ENCODE measurements at places on chromosomes 1 and 21.

DNA sequence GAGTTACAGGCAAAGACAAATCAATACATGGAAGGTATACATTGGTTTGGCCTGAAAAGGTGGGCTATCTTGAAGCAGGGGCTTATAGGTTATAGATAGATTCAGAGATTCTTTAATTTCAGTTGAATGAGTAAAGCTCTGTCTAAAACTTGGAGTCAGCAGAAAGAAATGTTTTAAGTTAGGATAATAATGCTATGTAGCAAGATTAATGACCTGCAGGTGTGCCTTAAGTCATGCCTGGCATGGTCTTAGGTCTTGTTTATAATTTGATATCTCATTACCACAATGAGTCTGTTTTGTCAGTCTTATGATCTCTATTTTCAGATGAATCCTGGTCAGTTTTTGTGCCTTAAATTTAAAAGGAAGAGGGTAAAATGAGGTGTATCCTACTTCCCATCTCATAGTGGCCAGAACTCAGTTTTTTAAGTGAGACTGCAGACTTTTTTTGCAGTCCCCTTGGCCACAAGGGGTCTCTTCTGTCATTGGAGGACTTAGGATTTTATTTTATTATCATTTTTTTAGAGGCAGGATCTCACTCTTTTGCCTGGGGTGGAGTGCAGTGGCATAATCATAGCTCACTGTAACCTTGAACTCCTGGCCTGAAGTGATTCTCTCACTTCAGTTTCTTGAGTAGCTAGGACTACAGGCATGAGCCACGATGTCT lies 21.3 kb upstream of the PGBD2 start:
- H3K36me3 ChIP-seq, result no peaks in the 10 kb centered on the region
- no peaks in the 10 kb centered on the region for H3K27me3 ChIP-seq
- DNase-seq, result no peak
- no peak overlapping the region for H3K4me3 ChIP-seq
- no peak overlapping the region for H3K27ac ChIP-seq

- no peaks in the 10 kb centered on the region for H3K27me3 ChIP-seq
- H3K4me1 ChIP-seq, result peaks cover 9% of the 10 kb centered on the region
- no peak for DNase-seq
- H3K36me3 ChIP-seq, result peaks cover 5% of the 10 kb centered on the region
- H3K27ac ChIP-seq, result no peak overlapping the region
- no peak overlapping the region for H3K4me3 ChIP-seq
Measured at GRCh38 chr1:40772146-40772955, 11.2 kb upstream of the KCNQ4 start.

DNA sequence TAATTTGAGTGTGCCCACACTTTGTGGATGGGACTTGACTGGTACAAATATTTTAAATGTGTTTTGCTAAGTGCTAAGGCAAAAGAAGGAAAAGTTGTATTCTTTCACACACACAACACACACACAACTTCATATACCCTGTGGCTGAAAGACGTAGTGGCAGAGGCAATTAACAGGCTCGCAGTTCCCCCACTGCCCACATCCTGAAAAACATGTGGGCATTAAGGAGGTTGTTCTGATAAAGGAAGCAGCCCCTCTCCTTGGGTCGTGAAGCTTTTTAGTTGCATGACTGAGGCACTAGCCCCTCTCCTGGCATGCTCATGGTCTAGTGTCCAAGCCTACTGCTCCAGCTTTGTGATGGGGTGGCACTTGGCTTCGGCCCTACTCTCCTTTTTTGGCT lies 14.3 kb upstream of the ADAM30 start:
- H3K4me1 ChIP-seq, result no peaks in the 10 kb centered on the region
- no peak for DNase-seq
- H3K4me3 ChIP-seq, result no peak overlapping the region
- H3K27ac ChIP-seq, result no peak overlapping the region
- no peaks in the 10 kb centered on the region for H3K27me3 ChIP-seq

- H3K27me3 ChIP-seq, result no peaks in the 10 kb centered on the region
- no peaks in the 10 kb centered on the region for H3K4me1 ChIP-seq
- no peak for DNase-seq
Measured at GRCh38 chr1:22922640-22923039, 50.0 kb downstream of the LACTBL1 start.

DNA sequence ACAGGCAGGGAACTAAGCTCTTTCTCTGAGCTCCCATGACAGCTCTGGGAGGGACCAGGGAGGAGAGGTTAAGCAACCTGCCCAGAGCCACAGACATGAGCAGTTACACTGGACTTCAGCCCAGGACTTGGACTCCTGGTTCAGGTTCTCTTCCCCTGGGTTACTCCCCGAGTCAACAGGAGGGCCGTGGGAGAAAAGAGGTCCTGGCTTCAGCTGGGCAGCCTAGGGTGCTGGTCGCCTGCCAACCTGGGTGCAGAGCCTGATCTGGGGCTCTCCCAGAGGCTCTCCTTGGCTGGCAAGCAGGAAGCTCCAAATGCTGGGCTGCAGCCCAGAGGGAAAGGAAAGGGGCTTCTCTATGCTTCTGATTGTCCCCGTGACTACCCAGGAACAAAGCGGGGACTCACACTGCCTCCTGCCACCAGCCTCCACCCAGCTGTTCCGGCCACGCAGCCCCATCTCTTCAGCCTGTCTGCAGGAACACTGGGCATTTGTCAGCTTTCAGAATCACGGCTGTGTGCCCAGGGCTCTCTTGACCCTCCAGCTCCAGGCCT lies 141.8 kb downstream of the HIVEP3 start:
- no peak overlapping the region for H3K4me3 ChIP-seq
- H3K36me3 ChIP-seq, result no peaks in the 10 kb centered on the region
- no peaks in the 10 kb centered on the region for H3K4me1 ChIP-seq
- no peak overlapping the region for H3K27ac ChIP-seq

- no peaks in the 10 kb centered on the region for H3K27me3 ChIP-seq
- H3K36me3 ChIP-seq, result no peaks in the 10 kb centered on the region
- no peak overlapping the region for H3K4me3 ChIP-seq
- no peak overlapping the region for H3K27ac ChIP-seq
Measured at GRCh38 chr1:167526667-167527383, 8.5 kb upstream of the CD247 start.

DNA sequence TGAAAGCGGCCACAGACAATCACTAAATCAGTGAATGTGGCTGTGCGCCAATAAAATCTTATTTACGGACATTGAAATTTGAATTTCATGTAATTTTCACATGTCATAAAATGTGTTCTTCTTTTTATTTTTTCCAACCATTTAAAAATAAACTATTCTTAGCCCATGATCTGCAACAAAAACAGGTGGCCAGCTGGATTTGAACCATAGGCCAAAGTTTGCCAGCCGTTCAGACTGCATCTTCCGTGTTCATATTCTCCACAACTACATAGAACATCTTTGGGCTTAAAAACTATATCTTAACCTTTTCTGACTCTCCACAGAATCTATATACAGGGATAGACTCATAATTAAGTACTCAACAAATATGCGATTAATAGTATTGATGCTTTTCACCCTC lies 81.2 kb upstream of the RALGPS2 start:
- H3K27me3 ChIP-seq, result no peaks in the 10 kb centered on the region
- H3K4me1 ChIP-seq, result no peaks in the 10 kb centered on the region
- no peak overlapping the region for H3K4me3 ChIP-seq
- H3K36me3 ChIP-seq, result no peaks in the 10 kb centered on the region
- H3K27ac ChIP-seq, result no peak overlapping the region

GRCh38 chr1:169945181-169945580 lies 51.5 kb upstream of the SCYL3 start:
- no peak overlapping the region for H3K27ac ChIP-seq
- no peaks in the 10 kb centered on the region for H3K4me1 ChIP-seq
- H3K4me3 ChIP-seq, result no peak overlapping the region

- no peaks in the 10 kb centered on the region for H3K4me1 ChIP-seq
- no peaks in the 10 kb centered on the region for H3K27me3 ChIP-seq
- H3K27ac ChIP-seq, result no peak overlapping the region
- no peak for DNase-seq
Measured at GRCh38 chr1:160752924-160753323, 13.9 kb downstream of the SLAMF7 start.

- no peaks in the 10 kb centered on the region for H3K36me3 ChIP-seq
- DNase-seq, result no peak
- no peak overlapping the region for H3K4me3 ChIP-seq
- H3K4me1 ChIP-seq, result no peaks in the 10 kb centered on the region
Measured at GRCh38 chr1:160623862-160624261, 23.0 kb downstream of the SLAMF1 start.

GRCh38 chr1:198598796-198599321 lies 40.0 kb upstream of the PTPRC start:
- H3K36me3 ChIP-seq, result no peaks in the 10 kb centered on the region
- no peaks in the 10 kb centered on the region for H3K27me3 ChIP-seq
- no peak overlapping the region for H3K27ac ChIP-seq
- no peak for DNase-seq
- no peaks in the 10 kb centered on the region for H3K4me1 ChIP-seq

- no peaks in the 10 kb centered on the region for H3K4me1 ChIP-seq
- no peak overlapping the region for H3K4me3 ChIP-seq
- H3K27ac ChIP-seq, result no peak overlapping the region
- no peaks in the 10 kb centered on the region for H3K27me3 ChIP-seq
- no peak for DNase-seq
- H3K36me3 ChIP-seq, result peaks cover 63% of the 10 kb centered on the region
Measured at GRCh38 chr1:113103048-113103447, 30.1 kb downstream of the LRIG2 start.

GRCh38 chr1:3680488-3681230 lies 28.3 kb downstream of the TP73 start:
- H3K4me3 ChIP-seq, result no peak overlapping the region
- H3K4me1 ChIP-seq, result no peaks in the 10 kb centered on the region
- no peaks in the 10 kb centered on the region for H3K27me3 ChIP-seq
- H3K36me3 ChIP-seq, result no peaks in the 10 kb centered on the region

GRCh38 chr1:20311289-20311688 lies 20.6 kb downstream of the VWA5B1 start:
- no peaks in the 10 kb centered on the region for H3K4me1 ChIP-seq
- H3K27me3 ChIP-seq, result no peaks in the 10 kb centered on the region
- H3K36me3 ChIP-seq, result no peaks in the 10 kb centered on the region
- no peak overlapping the region for H3K4me3 ChIP-seq

DNA sequence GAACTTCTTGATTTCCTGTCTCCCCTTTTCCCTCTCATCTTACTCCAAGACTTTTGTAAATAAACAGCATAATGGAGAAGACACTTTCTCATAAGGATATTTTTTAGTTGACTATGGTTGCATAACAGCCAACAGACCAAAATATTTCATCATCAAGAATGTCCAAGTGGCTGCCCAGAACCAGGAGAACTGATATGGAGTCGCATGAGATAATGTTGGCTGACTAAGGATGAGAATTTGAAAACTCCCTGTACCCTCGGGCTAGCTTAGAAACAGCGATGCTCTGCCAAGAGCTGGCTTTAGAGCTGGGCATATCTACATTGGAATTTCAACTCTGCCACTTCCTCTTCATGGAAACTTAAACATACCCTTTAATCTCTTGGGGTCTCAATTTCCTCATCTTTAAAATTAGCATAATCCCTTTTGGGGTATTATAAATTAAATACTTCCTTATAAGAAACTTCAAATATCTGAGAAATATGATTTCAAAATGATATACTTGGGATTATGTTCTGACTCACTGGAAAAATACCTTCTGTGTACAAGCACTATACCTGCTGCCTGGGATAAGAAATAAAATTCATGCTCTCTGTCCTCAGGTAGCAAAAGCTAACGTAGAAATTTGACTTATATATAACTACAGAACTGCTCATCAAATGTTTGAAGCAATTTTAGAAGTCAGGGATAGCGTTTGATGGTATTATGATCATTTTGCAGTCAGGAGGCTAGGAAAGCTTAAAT lies 777.3 kb downstream of the LTN1 start:
- peak overlapping the region; percentile 15 for H3K27ac ChIP-seq
- H3K4me3 ChIP-seq, result no peak overlapping the region
- no peaks in the 10 kb centered on the region for H3K36me3 ChIP-seq
- DNase-seq, result no peak
- H3K27me3 ChIP-seq, result no peaks in the 10 kb centered on the region

GRCh38 chr1:21262293-21263051 lies 27.8 kb downstream of the ECE1 start:
- H3K4me3 ChIP-seq, result peak overlapping the region; percentile 24
- no peaks in the 10 kb centered on the region for H3K27me3 ChIP-seq
- peak overlapping the region; percentile 88 for H3K27ac ChIP-seq
- peak; percentile 69 for DNase-seq

GRCh38 chr1:29123053-29123886 lies 433 bp downstream of the TMEM200B start:
- H3K27me3 ChIP-seq, result no peaks in the 10 kb centered on the region
- H3K27ac ChIP-seq, result peak overlapping the region; percentile 100
- DNase-seq, result no peak
- peaks cover 48% of the 10 kb centered on the region for H3K4me1 ChIP-seq

GRCh38 chr1:6632588-6633514 lies 8.2 kb downstream of the THAP3 start:
- H3K4me1 ChIP-seq, result peaks cover 9% of the 10 kb centered on the region
- peaks cover 61% of the 10 kb centered on the region for H3K36me3 ChIP-seq
- no peak for DNase-seq
- H3K4me3 ChIP-seq, result no peak overlapping the region

DNA sequence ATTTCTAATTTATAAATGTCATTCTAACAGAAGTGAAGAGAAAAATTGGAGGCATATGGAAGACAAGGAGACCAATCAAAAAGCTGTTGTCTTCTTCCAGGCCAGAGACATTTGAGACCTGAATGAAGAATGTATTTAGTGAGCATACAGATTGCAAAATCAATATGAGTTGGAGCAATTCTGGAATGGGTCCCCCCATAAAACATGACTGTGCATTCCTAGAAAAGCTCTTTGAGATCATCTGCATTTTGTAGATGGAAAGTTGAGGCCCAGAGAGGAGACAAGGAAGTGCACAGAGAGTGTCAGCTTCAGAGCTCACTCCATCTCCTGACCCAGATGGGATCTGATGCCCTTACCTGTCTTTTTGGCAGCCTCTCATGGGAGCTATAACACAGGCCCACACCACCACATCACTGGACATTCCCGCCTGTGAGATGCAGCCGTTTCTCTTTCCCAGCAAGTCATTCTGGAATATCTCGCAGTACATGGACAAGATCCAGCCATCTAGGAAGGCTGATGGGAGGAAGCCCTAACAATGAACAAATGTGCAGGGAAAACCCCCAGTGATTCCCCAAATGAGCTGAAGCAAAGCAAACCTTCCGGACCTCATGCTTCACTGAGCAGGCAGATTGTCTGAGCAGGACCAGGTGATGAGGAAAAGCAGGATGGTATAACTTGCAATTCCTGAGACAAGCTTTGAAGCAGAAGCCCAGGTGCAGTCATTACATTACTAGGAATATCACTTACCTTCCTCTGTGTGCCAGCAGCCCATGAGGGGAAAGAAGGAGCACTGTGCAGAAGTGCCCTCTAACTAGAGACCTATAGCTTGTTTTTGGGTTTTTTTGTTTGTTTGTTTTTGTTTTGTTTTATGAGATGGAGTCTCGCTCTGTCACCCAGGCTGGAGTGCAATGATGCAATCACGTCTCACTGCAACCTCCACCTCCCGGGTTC lies 445.6 kb downstream of the PLPP3 start:
- no peaks in the 10 kb centered on the region for H3K27me3 ChIP-seq
- H3K4me3 ChIP-seq, result no peak overlapping the region
- DNase-seq, result no peak
- H3K36me3 ChIP-seq, result no peaks in the 10 kb centered on the region
- H3K27ac ChIP-seq, result no peak overlapping the region

GRCh38 chr1:17425806-17426600 lies 13.5 kb downstream of the RCC2 start:
- no peak overlapping the region for H3K27ac ChIP-seq
- H3K4me1 ChIP-seq, result no peaks in the 10 kb centered on the region
- H3K36me3 ChIP-seq, result peaks cover 41% of the 10 kb centered on the region
- H3K4me3 ChIP-seq, result no peak overlapping the region

- H3K4me3 ChIP-seq, result no peak overlapping the region
- no peaks in the 10 kb centered on the region for H3K27me3 ChIP-seq
- H3K36me3 ChIP-seq, result no peaks in the 10 kb centered on the region
- DNase-seq, result no peak
- H3K4me1 ChIP-seq, result no peaks in the 10 kb centered on the region
Measured at GRCh38 chr1:241624935-241625334, 15.2 kb downstream of the CHML start.

Data from thoracic aorta (tissue), 2 donors.